ENCODE measurements at places on chromosomes 12 and 14.

GRCh38 chr12:110245369-110245772, 35.7 kb upstream of the ATP2A2 start:
- DNase-seq = peak; percentile 9

- DNase-seq = peak; percentile 49
Measured at GRCh38 chr12:13425766-13426165, 229.2 kb downstream of the EMP1 start.

- no peak for DNase-seq
Measured at GRCh38 chr12:12450043-12450471, 93.2 kb downstream of the BORCS5 start.

DNA sequence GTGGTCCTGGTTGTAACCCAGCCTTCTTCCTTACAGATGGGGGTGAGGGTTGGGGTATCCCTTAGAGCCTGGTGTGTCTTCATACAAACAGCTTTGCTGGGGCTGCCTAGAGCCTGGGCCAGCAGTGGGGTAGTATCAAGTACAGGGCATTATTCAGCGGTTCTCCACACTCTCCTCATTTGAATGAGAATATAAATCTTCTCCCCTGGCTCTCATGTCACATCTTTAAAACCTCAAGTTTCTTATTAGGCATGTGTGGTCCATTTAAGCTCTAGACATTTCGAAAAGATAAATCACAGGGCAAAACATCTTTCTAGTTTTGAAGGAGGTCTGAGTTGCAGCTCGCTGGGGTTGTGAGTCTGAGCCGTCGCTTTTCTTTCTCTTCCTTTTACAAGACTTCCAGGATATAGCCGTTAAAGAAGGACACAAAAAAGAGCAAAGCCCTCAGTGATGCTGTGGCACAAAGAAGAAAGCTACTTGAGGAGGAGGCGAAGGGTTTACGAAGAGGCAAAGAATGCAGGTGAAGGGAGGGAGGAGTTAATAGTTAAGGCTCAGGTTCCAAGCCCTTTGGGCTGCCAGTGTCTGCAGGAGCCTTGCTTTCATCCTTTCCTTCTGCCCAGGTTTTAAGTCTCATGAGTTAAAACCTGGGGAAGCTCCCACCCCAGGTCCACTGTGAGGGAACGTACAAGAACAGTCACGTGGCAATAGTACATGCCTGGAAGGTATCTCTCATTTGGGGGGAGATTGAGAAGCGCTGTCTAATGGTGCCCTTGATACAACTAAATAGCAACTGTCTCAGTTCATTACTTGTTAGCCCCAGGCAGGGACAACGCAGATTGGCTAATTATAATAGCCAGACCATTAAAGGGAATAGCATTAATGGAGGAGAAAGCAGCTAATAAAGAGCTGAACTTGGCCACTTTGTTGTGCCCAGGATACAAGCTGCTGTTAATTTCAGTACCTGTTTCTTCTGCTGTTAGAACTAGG, 94.2 kb downstream of the ETV6 start:
- no peak for DNase-seq

DNA sequence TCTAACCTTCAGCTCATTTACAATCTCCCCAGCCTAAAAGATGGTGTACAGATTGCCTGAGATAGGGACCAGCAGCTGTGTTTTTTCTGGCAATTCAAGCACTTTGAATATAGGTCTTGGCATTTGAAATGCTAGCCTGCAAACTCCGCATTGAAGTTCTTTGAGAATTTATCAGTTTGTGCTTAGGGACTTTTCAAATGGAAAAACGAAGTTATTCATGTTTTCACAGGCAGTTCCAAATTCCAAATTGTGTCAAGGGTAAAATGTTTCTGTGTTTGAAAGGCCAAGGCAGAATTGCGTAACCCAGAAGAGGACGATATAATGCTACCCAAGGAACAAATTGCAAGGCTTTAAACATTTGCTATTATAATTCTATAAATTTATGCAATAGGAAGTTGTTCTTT, 168.9 kb upstream of the RASSF8 start:
- DNase-seq = no peak

DNA sequence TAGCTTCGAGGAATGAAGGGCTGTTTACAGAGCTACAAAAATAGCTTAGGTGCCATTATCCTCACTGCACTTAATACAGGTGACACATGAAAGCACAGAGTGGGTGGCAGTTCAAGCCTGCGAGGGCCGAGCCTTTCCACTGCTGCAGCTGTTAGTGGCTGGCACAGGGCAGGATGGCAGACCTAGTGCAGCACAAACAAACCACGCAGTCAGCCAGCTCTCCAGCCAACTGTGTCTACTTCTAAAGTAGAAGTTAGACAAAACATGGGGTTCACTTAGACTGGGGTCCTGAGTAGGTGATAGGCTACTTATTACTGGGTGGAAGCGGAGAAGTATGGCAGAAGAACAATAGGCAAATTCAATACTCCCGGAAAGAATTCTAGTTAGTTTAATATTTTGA, 95.4 kb downstream of the DUSP16 start:
- peak; percentile 44 for DNase-seq

GRCh38 chr14:58872061-58872460, 234.3 kb downstream of the DACT1 start:
- DNase-seq = no peak

GRCh38 chr12:109170324-109170723, 53.9 kb downstream of the ACACB start:
- no peak for DNase-seq

DNA sequence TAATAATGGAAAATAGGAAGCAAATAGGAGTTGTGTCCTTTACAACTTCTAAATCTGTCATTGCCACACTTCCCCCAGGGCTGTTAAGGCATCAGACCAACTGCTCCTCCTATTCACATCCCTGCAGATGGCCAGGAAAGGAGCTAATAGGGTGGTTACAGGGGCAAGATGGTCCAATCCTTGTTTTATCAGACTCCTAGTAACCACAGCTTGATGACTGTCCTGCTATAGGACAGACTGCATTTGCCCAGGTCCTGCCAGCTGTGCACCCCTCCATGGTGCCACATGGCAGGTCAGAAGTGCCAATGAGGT, 10.9 kb upstream of the KRT2 start:
- DNase-seq = no peak

- DNase-seq = no peak
Measured at GRCh38 chr12:91935296-91935695, 210.3 kb downstream of the BTG1 start.

GRCh38 chr14:104942586-104942985, 17.9 kb downstream of the PLD4 start:
- DNase-seq = no peak

DNA sequence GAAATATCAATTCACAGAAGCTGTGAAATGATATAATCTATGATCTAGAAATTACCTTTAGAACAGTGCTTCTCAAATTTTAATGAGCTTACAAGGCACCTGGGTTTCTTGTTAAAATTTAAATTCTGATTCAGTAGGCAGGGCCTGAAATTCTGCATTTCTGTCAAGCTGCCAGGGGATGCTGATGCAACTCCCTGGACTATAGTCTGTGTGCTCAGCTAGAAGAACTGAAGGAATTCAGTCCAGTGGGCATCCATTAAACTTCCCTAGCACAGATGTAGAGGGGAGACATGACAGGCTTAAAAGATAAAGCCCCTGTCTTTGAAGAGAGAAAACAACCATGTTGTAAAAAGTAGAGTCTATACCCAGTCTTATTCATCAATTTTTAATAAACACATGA, 441.8 kb downstream of the TMTC2 start:
- no peak for DNase-seq

DNA sequence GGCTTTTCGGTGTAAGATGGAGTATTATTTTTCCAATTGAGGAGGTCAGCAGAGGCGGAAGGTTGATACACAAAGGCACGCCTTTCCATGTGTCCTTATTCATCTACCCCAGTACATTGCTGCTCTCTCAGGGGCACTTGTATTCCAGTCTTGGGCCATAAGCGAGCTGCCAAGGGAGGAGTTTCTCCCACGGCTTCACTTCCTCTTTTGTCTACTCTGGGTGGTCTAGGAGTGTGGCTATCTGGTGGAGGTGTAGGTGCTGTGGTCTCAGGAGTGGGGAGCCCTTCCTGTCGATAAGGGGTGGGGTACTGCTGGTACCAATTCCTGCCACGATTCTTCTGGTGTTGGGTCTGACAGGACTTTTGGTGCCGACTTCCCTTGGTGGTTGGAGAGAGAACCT, 73.4 kb downstream of the GAS2L3 start:
- DNase-seq = no peak

GRCh38 chr12:23899434-23899833, 50.0 kb downstream of the SOX5 start:
- no peak for DNase-seq

- no peak for DNase-seq
Measured at GRCh38 chr12:12072064-12072760, 1.5 kb downstream of the BCL2L14 start.

DNA sequence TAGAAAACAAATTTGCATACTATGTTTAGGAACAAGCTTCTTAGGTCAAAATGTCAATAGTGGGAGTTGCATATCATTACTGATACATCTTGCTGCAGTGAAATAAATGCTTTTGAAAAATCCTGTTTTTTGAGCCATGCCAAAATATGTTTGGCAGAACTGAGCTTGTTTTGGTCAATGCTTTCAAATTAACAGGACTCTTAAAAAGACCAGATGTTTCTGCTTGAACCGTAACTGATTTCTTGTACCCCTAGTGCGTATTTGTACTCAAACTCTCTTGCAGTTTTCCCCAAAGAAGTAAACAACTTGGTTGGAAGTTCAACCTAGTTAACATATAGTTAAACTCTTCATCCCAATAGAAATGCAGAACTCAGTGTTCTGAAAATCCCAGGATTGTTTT, 3.4 kb downstream of the TRHDE start:
- no peak for DNase-seq

GRCh38 chr14:93914278-93914677, 12.9 kb upstream of the FAM181A start:
- DNase-seq = no peak

DNA sequence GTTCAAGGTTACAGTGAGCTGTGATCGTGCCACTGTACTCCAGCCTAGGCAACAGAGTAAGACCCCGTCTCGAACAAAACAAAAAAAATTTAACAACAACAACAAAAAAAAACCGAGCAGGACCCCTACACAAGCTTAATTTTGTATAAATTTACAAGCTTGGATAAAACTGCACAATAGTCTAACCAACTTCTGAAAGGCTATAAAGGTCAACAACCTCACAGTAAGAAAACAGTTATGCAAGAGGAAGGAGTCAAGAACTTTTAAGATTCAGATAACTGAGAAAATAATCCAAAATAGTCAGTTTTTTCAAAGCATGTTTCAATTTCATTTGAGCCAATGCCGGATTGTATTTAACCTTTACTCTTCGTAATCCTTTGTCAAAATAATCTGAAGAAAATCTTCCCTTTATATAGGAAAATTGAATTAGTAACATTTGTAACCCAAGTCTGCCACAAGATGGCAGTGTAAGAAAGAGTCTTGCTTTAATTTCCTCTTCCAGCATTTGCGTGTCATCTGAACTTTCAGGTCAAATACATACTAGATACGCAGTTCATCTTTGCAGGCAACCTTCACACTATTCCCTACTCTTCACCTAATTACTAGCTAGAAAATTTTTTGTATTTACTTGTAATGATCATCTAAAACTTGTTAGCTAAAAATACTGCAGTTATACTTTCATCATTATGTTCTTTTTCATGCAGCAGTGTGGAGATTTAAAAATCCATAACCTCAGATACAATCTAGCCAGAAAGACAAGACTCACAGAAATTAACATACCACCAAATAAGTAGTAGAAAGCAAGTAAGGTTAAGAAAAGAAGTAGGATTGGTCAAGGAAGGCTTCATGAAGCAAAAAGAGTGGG, 5.8 kb downstream of the CCNB1IP1 start:
- DNase-seq = peak; percentile 68

- no peak for DNase-seq
Measured at GRCh38 chr14:78592616-78593219, 422.5 kb downstream of the NRXN3 start.

DNA sequence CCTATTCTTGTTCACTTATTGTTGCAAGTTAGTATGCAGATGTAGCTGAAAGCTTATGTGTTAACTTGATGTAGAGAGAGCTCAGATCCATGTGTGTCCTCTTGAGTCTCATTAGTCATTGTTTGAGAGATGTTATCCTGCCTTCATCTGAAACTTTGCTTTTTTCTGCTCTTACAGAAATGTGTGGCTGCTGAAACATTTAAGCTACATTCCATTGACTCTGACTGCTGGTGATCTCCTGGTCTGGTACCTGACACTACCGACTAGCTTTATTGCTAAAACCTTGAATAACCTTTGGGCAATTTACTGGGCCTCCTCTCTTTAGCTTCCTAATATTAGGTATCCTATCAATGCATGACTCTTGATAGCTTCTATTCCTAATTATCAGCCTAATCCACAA, 705.6 kb upstream of the FOXG1 start:
- DNase-seq = no peak

DNA sequence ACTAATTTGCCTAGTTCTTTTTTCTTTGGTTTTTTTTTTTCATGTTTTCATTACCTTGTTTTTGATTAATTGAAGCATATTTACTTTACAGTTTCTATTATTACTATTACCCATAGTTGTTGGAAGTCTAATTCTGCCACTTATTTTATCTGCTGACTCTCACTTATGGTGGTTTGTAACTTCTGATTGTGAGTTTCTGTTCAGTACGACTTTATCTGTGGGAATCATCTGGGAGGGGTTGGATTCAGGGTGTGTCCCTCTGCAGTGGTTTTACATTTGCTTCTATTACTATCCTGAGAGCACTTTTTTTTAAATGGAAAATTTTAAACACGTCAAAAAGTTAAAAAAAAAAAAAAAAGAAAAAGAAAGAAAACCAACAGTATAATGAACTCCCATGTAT, 26.4 kb upstream of the SOS2 start:
- DNase-seq = no peak

GRCh38 chr12:26276709-26277108, 81.3 kb downstream of the SSPN start:
- DNase-seq = no peak

DNA sequence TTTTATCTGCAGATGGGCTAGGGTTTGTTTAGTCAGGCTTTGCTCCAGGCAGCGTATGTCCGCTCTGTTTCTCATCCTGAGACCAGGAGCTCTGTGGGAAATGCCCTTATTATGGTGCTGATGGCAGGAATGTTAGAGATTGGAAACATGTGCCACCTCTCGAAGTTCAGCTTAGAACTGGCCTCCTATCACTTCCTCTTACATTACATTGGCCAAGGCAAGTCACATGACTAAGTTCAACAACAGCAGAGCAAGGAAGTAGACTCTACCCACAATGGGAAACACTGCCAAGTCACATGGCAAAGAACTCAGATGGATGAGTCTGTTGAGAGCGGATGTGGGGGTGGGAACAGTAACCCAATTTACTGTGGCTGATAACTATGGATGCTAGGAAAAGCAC, 161.9 kb upstream of the WSCD2 start:
- DNase-seq = no peak

- no peak for DNase-seq
Measured at GRCh38 chr14:72141084-72141483, 208.9 kb downstream of the RGS6 start.

GRCh38 chr12:101439236-101439635, 31.7 kb upstream of the ARL1 start:
- DNase-seq = no peak

- no peak for DNase-seq
Measured at GRCh38 chr12:7114851-7115250, 5.8 kb upstream of the C1RL start.

All from SW480 (cell line).